ENCODE measurements at places on chromosomes 12 and 14.

GRCh38 chr14:52400846-52401245 lies 86.7 kb downstream of the PTGER2 start:
- no peak for DNase-seq

DNA sequence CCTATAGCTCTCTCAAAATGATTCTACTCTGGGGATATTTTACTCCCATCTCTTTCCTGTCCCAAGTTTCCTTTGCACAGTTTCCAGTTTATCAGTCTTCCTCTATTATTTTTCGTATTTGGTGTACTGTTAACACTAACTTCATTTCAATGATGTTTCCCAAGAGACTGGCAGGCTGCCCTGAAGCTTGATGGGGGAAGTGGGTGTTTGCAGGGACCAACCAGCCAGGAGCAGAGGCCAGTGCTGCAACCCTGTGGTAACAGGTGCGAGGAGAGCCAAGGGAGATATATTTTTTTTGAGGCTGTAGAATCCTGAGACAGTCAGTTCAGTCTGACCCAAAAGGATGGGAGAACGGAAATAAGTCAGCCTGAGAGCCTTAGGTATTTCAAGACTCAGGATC lies 11.8 kb upstream of the CEBPE start:
- DNase-seq: no peak

DNA sequence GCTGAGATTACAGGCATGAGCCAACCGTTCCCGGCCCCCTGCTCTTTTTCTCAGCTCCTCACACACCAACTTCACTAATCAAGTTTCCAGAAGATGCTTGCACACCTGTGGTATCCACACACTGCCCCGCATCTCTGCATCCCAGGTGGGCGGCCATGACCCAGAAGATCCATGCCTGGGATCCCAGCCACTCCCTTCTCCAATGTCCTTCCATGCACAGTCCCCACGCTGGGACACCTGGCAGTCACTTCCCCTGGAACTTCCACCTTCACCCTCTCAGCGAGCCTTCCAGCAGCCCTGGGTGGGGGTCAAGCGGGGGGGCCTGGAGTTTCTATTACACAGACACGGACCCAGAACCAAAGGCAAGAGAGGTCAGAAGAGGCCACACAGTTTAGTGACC lies 107.8 kb downstream of the CALM1 start:
- no peak for DNase-seq

- DNase-seq: no peak
Observed at GRCh38 chr14:69048456-69048855, 69.4 kb upstream of the ACTN1 start.

DNA sequence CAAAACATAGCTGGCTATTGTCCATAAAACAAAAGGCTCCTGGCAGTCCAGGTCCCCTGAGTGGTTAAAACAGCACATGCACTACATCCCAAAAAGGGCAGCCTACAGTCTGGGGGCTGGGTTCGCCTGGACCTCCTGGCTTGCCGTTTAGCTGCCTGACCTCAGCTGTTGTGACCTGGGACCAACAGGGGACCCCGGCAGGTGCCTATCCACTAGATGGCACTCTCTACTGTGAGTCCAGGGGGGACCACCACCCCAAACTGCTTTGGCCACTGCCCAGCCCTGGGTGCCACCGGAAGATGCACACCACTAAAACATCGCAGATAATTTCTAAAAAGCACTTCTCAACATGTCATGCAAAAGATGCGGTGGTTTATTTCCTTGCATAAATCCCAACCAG lies 2.9 kb upstream of the RTL1 start:
- no peak for DNase-seq

DNA sequence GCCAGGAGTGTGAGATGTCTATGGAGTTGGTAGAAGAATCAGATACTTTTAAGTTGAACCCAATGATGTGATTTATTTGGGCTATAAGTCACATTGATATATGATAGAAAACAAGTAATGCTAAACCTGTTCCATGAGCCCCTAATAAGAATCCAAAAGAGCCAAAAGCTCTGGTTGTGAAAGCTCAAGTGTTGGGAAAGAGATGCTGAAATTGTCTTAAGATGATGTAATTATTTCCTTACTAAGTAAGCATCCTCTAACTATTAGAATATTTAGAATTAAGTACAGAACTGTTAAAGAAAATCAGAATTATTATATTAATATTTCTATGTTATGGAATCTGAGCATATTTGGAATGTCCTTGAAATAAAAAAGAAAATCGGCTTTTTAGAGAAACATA lies 17.6 kb upstream of the SLC2A13 start:
- DNase-seq: no peak

GRCh38 chr14:92122351-92122677 lies 545 bp downstream of the CPSF2 start:
- no peak for DNase-seq

Measured in activated CD8-positive, alpha-beta memory T cell treated with anti-CD3 and anti-CD28 coated beads for 1 hour (primary cell).